RCC 7860 (cell line): ENCODE measurements at places on chromosomes 6 and 20.

DNA sequence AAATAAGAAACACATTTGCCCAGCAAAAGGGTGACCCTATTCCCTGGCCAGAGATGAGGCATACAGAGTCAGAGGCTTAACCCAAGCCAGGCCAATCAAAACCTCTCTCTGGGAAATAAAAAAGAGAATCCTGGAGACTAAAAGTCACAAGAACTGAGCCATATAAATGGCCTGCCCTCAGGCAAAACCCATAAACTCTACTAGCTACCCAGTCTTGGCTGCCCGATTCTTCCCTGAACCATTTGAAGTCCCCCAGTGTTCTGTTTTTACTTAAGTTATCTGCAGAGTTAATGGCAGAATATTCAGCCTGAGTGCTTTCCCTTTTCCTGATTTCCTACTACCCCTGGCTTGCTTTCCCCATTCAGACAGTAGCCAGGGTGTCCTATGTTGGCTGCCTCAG is 13.9 kb downstream of the KCNK15 start:
- no peak for DNase-seq

DNA sequence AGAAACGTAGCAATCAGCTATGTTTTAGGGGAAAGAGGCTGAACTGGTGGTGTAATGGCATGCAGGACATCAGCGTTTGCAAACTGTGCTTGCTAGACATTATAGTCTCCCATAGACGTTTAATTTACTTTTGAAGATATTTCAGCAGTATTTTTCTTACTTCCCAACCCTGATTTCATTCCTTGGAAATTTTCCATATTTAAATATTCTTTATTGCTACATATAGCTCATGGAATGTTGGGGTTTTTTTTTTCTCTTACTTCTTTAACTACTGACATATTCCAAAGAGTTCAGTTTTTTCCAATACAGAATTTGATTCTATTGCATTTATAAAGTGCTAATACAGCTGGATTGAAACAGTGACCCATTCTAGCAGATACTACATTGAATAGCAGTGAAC is 694.4 kb upstream of the CITED2 start:
- DNase-seq: no peak

DNA sequence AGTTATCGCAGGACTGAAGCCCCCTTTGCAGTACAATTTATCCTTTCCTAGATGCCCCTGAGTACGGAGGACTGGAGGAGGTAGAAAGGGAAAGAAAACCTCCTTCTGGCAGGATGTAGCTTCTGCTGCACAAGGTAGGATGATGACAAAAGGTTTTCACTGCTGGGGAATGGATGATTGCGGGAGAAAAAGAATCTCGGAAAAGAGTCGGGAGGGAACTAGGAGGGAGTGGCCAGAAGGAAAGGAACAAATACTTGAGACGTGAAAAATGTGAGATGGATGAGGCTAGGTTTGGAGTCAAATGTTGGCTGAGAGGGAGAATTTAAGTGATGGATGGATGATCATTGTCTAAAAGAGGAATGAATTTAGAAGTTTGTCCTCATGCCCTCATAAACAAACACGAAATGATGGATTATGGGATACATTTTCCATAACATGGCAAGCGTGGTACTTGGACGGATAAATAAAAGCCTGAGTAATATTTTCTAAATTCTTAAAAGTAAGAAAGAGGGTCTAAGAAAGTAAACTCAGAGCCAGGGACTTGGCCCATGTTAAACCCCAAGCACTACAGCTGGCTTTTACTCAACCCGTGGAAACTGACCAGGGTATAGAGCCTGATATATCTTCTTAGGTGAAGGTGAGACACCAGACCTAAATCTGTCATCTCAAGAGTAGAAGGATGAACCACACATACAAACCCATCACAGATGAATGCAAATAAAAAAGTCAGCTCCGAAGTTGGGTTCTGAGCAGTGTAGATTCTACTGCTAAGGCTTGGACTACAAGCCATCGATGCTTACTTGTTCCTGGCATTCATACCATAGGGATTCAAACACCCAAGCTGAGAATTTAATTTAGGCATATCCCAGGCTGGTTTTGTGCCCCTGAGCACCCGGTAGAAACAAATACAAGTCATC is 72.4 kb downstream of the HFE start:
- DNase-seq: peak; percentile 51

GRCh38 chr6:32393665-32394420 is 13.1 kb downstream of the BTNL2 start:
- DNase-seq: no peak
